ENCODE measurements at places on chromosomes 16 and 17.
A peak's percentile ranks its signal among the peaks of the same experiment; 100 is the strongest.

DNA sequence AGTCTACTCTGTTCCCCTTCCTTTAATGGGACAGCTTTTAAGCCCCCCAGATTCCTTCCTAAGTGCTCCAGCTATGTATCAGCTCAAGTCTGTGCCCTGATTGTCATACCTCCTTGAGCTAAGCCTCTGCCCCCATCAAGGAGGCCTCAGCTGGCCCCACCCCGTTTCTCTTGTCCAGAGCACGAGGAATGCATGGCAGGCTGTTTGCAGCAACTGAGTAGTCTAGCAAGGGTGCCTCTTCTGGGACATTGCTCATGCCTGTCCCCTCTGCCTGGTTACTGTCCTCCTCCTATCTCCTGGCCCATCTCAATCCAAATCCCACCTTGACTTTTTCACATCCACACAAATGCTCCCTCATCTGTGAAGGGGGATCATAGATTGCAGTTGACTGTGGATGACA is 27.8 kb upstream of the TMEM220 start:
- DNase-seq = no peak

- peak; percentile 73 for DNase-seq
These were observed 666.2 kb downstream of the TOX3 start for GRCh38 chr16:51880776-51881175.

GRCh38 chr16:24499193-24499814 is 40.1 kb upstream of the RBBP6 start:
- DNase-seq = no peak

- DNase-seq = no peak
These were observed 91.5 kb downstream of the NPIPB11 start for GRCh38 chr16:29315046-29315445.

DNA sequence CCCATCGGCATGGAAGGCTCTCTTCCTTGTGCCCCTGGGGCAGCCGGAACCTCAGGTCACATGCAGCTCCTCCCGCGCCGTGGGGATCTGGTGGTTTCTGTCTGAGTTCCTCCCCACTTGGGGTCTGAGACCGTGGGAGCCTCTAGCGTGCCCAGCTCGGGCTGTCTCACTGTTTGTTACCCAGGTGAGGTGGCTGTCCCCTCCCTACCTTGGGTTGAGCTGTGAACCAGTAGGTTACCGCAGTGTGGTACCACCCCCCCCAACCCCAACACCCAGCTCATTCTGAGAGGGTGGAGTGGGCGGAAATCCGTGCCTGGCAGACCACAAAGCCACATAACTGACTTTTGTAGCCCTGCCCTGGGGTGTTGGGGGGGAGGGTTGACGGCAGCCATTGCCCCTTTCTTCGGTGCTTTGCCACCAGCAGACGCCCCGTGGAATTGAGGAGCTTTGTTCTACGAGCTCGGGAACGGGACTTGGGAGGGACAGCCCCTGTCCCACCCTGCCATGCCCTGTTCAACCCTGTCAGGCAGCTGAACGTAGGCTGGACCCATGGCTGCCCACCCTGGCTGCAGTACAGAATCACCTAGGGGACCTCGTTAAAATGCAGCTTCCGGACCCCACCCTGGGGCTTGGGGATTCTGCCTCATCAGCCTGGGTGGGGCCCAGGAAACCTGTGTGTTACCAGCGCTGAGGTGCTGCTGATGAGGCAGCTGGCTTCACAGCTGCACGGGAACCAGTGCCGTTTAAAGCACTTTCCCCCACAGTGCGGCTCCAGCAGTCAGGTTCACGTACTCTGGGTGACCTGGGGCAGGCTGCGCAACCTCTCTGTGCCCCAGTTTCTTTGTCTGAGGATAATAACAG is 18.5 kb downstream of the RAP1GAP2 start:
- DNase-seq = no peak

GRCh38 chr17:36674278-36674650 is 72.9 kb downstream of the MRM1 start:
- DNase-seq = no peak

- DNase-seq = no peak
These were observed 10.7 kb downstream of the CACNG4 start for GRCh38 chr17:66975188-66975587.

DNA sequence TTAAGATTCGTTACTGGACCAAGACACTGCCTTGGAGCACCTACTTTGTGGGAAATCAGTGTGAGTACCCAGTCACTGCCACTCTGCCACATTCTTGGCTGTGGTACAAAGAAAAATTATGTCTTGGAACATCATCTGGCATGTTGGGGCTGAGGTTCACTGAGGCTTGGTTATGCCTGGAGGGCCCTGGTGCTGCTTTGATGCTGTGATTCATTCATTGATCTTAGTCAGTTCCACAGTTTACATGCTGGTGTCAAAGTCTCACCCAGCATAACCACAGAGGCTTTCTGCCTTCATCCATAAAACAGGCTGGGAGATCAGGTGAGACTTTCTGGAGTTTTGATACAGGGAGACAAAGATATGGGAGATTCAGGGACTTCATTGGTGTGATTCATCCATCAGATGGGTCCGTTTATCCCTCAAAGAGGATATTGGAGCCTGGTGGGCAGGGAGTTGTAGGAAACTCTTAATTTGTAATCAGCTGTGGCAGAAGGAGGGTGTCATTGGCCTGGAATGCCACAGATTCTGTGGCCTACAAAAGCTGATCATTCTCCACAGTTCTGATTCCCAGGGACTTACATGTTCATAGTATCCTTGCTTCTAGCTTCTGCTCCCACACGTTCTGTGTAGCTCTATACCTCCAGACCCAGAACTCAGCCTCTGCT is 322.5 kb downstream of the PMP22 start:
- DNase-seq = peak; percentile 60

GRCh38 chr16:4626396-4626795 is 1.8 kb downstream of the MGRN1 start:
- DNase-seq = no peak

- DNase-seq = no peak
These were observed 51.4 kb downstream of the SREBF1 start for GRCh38 chr17:17785407-17785806.

- peak; percentile 57 for DNase-seq
These were observed 20.4 kb upstream of the SLC38A8 start for GRCh38 chr16:84062734-84063640.

- DNase-seq = peak; percentile 9
These were observed 24.9 kb upstream of the RFFL start for GRCh38 chr17:35088356-35088880.

DNA sequence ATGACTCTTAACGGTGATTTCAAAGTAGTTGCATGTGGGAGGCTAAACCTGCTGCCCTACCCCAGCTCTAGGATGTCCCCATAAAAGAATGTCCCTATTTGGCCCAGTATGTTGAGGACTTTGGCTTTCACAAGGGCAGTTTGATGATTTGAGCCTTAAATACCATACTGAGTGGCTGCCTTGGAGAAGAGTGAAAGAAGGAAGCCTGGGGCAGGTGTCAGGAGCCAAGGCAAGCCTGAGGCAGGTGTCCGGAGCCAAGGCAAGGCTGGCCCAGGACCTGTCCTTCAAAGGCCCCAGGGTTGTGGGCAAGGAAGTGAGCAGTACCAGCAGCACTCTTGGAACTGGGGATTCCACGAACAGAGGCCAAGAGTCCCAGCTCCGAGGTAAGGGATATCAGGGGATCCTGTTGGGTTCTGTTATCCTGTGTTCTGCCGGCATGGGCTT is 18.6 kb downstream of the ST6GALNAC2 start:
- no peak for DNase-seq

- DNase-seq = peak; percentile 52
These were observed 357.9 kb upstream of the ZFHX3 start for GRCh38 chr16:73405851-73406250.

DNA sequence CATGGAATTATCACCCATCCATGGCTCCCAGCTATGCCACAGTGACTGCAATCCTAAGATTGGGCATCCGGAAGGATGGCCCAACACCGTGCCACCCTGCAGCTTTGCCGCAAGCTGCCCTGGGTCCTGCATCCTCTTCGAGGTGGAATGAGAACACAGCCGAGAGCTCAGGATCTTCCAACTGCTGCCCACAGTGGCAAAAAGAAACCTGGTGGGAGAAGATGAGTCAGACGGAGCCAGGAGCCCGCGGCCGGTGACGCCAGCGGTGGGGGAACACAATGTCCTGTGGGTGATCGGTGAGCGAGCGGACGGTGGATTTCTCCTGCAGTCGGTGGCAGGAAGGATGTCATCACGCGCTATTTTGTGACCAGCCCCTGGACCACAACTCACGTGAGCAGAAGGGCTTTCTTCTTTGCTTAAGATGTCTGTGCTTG is 20.1 kb downstream of the CD7 start:
- DNase-seq = peak; percentile 33

DNA sequence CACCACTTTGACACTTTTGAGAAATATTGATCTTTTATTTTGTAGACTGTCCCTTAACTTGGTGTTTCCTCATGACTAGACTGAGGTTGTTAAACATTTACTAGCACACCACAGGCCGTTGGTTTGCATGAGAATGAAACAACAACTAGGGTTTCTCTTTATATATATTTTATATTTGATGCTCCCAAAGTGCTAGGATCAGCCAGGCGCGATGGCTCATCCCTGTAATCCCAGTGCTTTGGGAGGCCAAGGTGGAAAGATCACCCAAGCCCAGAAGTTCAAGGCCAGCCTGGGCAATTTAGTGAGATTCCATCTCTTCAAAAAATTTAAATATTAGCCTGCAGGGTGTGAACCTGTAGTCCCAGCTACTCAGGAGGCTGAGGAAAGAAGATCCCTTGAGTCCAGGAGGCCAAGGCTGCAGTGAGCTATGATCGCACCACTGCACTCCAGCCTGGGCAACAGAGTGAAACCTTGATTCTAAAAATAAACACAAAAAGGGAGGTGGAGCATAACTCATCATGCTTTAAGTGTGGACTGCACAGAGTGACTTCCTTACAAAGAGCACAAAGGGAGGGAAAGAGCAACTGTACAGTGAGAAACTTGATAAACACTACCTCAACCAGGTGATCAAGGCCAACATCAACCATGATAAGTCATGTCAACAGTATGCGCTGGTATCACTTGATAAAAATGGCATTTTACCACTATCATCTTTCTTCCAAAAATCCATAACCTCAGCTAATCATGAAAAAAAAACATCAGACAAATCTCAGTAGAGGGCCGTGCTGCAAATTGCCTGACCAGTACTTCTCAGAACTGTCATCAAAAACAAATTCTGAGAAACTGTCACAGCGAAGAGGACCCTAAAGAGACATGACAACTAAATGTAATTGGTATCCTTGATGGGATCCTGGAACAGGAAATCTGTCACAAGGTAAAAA is 72.8 kb upstream of the ATF7IP2 start:
- no peak for DNase-seq

DNA sequence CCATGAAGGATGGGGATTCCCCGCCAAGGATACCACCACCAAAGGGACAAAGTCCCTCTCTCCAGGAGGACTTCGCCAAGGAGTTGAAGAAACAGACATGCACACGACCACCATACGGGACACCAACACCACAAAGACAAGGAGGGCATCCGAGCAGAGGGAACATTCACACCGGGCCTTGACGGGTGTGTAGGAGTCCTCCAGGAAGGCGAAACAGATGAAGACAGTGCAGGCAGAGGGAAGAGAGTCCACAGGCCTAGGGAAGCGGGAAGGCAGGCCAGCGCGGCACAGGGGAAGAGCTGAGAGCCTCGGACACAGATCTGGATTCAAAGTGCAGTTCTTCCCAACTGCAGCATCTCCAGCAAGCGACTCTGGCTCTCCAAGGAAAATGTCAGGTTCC is 10.8 kb downstream of the COTL1 start:
- no peak for DNase-seq

DNA sequence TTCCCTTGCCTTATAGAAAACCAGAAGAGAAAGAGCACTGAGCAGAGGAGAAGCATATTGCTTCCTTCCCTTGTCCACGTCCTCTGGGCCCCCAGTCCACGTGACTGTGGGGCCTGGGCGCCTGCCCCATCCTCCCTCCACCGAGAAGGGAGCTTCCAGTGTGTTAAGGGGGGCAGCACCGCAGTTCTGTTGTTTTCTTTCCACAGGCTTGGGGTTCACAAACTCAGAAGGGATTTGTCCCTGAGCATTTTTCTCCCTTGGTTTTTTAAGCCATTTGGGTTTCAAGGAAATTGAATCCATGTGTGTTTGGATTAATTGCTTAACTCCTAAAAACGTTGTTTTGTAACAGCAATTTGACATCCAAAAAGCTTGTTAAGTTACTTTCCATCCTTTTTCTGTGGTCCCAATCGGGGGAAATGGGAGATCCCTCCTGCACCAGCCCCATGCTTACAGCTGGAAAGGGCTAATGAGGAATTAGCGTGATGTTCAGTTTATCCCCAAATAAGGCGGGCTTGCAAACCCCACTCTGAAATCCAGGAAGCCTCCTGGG is 347.5 kb upstream of the TNRC6C start:
- DNase-seq = peak; percentile 57

GRCh38 chr17:46976626-46977270 is 2.3 kb downstream of the RPRML start:
- DNase-seq = no peak

DNA sequence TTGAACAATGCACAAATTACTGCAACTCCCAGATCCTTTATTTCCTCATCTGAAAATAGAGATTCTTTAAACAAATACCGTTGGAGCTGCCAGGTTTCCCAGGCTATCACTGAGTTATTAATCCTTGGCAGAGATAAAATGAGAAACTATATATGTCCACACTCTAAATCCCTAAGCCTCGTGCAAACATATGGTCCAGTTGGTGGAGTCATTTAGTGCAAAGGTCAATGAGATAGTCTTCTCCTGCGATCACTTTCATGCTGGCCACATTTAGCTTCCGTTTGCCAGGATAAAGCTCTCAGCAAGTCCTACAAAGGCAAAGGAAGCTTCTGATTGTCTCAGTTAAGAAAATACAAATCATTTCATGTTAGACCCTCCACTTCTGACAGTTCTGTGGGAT is 11.0 kb downstream of the GRIN2A start:
- no peak for DNase-seq

DNA sequence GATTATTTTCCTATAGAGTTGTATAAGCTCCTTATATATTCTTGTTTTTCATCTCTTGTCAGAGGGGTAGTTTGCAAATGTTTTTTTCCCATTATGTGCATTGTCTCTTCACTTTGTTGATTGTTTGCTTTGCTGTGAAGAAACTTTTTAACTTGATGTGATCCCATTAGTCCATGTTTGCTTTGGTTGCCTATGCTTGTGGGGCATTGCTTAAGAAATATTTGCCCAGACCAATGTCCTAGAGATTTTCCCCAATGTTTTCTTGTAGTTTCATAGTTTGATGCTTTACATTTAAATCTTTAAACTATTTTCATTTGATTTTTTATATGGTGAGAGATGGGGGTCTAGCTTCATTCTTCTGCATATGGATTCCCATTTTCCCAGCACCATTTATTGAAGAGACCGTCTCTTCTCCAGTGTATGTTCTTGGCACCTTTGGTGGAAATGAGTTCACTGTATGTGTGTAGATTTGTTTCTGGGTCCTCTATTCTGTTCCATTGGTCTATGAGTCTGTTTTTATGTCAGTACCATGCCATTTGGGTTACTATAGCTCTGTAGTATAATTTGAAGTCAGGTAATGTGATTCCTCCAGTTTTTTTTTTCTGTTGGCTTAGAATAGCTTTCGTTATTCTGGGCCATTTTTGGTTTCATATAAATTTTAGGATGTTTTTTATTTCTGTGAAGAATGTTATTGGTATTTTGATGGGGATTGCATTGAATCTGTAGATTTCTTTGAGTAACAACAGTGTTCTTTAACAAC is 165.8 kb downstream of the ABCA8 start:
- DNase-seq = no peak

- peak; percentile 68 for DNase-seq
These were observed 45.5 kb downstream of the PRKCA start for GRCh38 chr17:66347661-66348514.
